Adrenal gland (tissue), 19 donors: ENCODE measurements at places on chromosomes 6 and 20. TPM values are rescaled to one million over a fixed set of nuclear protein-coding genes. Genes with fewer than 3 reads are reported as not detected.

Gene PHACTR3
- total RNA-seq = 3.6 TPM

Gene FAM209B
- total RNA-seq = not detected

Gene PSORS1C2
- not detected for total RNA-seq

Gene GJA10
- total RNA-seq = not detected

Gene EFCAB8
- not detected for total RNA-seq

Gene ATP9A
- 4.0 TPM for total RNA-seq

Gene HLA-F
- 63.0 TPM for total RNA-seq

Gene GPX5
- not detected for total RNA-seq

Gene ARMC12
- 0.29 TPM for total RNA-seq
